ENCODE measurements at places on chromosomes 4 and X.
A peak's percentile ranks its signal among the peaks of the same experiment; 100 is the strongest.

DNA sequence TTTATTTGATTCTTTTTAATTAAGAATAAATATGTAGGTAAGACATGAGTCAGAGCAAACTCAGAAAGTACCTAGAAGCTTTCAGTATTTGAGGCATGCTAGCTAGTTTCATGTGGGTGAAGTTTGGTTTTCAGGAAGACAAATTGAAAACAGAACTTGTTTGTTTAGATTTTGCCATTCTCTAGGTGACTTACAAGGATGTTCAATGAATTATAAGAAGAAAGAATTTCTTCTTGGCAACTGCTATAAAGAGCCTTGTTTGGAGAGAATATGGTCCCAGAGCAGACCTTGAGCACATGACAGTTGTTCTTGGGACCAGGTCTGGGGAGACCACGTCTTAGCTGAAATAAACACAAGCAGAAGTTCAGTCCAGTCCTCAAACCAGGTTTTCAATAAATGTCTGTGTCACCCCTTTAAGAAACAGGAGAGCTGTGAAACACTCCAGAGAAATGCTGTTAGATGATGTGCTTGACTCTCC is 38.0 kb upstream of the IL21 start:
- DNase-seq, result no peak

DNA sequence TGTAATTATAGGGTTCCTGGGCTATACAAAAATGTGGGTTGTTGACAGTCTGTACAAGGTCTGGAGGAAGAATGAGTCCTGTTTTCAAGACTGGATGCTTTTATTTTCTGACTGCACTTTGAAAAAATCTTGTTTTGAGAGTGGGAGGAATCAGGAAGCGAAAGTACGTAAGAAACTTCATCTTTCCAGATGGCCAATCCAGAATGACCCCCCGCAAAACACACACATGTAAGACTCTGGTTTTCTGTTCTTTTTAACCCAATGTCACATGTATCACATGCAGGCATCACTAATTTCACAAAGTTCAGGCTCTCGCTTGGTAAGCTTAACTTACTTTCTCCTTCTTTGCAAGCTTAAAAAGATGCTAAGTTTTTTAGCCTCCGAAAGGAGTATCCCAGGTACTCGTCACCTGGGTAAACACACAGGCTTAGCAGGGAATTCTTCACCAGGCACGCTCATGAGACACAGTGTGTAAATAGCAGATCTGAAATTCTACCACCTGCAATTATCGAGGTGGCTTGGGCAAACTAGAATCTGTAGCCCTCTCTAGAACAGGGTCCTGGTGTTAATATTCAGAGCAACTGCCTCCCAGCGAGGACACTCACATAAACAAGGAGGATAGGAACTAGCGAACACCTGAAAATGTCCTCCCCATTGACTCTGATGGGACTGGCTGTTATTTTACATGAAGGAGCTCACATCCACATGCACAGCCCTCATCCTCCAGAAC is 90.7 kb downstream of the NSUN7 start:
- DNase-seq, result no peak

- no peak for DNase-seq
Measured at GRCh38 chrX:39665830-39666518, 431.8 kb downstream of the BCOR start.

DNA sequence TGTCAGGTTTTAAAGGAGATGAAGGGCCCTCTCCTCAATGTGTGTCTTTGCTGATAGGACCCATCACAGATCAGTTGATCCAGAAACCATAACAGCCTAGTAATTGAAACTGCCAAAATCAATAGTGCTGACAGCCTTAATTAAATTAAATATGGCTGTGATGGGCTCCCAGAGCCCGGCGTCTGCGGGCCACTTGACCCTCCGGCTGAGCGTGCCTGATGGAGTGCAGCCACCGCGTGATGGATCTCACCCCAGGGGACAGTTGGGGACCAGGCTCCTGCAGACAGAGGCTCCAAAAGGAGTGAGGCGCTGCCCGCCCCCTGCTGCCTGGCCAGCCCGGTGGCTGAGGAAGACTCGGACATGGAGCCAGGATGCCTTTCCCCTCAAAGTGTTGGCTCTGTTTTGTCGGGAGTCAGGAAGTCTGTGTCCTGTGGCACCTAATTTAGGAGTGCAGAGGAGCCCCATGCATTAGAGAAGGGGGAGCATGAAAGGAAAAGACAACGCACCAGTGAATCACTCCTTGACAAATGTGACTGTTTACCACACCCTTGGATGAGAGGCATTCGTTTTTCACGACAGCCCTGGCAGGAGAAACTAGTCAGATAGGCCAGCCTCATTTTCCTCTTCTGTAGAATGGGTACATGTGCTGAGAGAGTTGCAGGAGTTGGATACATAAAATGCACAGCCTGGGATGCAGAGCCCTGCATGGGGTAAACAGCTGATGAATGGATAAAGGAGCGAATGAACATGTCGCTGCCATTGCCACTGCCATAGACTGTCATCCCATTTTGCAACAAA is 40.9 kb upstream of the MSX1 start:
- no peak for DNase-seq

DNA sequence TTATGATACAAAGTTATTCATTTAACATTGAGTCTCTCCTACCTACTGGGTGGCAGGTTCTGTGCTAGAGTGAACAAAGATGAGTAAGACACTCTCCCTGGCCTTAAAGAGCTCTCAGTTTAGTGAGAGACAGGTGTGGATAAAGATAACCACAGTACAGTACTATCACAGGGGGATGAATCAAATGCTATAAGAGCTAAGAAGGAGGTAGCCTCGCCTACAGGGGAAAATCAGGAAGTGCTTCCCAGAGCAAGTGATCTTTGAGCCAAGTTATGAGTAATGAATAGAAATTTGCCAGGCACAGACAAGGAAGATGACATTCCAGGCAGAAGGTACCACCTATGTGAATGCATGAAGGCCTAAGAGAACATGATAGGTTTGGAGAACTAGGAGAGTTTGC is 3.4 kb upstream of the IGBP1 start:
- no peak for DNase-seq

DNA sequence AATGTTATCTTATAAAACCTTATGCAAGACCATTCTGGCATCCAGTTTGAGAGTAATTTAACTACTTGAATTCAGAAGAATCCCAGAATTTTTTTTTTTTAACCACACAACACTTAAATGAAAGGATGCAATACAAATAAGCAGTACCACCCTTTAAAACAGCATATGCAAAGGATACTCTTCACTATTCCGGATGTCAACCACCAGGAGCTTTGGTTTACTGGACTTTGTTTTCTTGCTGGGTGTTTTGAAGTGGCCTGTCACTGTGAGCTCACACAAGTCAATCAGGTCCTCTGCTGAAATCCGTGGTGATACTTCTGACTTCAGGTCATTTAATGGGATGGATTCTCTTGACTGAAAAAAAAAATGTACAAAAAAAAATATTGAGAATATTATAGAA is 200.0 kb downstream of the TBCK start:
- no peak for DNase-seq

GRCh38 chr4:33924239-33924638 is 2320.1 kb downstream of the ARAP2 start:
- DNase-seq, result no peak

DNA sequence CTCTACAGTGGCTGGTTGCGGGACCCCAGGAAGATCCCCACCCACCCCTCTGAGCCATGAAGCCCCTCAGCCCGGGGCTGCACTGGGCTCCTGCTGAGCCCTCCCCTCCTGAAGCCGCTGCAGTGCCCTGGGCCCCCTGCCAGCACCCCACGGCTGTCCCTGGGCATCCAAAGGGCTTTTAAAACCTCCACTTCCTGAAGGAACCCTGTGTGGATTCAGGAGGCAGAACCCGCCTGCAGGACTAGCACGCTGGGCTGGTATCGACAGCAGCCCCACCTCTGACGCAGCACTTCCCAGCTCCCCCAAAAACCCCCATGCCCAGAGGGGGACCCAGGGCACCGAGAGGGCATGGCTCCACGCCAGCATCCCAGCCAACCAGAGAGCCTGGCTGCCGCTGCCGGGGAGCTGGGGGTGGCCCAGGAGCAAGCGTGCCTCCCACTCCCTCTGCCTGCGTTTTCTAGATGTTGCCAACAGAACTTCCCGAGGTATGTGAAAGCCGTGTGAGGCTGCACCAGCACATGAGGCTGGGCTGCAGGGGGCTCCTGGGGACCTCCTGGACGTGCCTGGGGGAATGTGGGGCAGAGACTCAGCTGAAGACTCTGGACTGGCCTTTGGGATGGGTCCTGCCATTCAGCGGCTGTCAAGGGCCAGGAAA is 6.3 kb downstream of the MXD4 start:
- DNase-seq, result no peak

- DNase-seq, result no peak
Measured at GRCh38 chrX:48460031-48460430, 10.0 kb downstream of the SLC38A5 start.

DNA sequence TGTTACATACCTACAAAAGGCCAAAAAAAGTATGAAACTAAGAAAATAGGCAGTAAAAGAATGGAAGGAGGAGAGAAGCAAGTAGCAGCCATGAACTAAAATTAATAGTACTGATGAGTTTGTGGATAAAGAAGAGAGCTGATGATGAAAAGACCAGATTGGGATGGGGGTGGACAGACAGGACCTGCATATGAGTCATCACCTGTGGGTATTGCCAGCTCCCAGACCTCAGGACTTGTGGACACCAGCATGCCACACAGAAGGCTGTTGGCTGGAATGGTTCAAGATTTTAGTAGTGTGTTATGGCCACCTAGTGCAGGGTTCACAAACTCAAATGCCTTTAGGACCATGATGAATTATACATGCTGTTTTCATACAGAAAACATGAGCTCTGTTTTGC is 58.9 kb downstream of the ARX start:
- no peak for DNase-seq

- DNase-seq, result no peak
Measured at GRCh38 chr4:134490863-134491262, 289.3 kb upstream of the PABPC4L start.

GRCh38 chrX:3713225-3713936 is at the start of gene PRKX:
Gene PRKX (minus strand): TSS chrX:3713649. CDS start chrX:3713253, 396 bp downstream.
- DNase-seq, result peak; percentile 49

DNA sequence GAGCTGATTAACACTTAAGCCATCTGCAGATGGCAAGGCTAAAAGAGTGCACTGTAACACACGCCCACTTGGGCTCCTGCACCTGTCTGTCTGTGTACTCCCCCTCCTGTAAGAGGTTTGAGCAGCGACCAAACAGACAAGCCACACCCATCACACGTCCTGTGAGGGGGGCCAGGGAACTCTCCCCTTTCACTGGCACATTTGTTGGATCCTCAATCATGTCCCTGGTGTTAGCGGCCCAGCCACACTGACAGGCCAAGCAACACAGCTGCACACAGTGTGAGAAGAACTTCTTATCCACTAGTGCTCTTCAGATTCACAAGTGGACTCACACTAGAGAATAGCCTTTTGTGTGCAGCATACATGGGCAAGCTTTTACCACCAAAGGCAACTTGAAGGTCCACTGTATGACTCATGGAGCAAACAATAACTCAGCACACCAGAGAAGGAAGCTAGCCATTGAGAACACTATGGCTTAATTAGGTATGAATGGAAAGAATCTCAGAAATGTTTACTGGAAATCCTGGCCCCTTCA is 29.1 kb upstream of the UTP14A start:
- DNase-seq, result no peak

DNA sequence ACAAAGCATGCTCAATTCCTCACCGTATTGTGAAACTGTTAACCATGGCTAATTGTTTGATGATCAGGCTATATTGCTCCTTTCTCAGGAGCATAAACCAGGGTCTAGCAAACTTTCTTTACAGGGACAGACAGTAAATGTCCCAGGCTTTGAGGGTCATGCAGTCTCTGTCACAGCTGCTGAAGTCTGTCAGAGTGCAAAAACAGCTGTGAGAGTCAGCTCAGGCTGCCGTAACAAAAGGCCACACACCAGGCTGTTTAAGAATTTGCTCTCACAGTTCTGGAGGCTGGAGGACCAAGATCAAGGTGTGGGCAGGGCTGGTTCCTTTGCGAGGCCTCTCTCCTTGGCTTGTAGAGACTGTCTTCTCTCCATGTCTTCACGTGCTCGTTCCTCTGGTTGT is 75.6 kb downstream of the GPR143 start:
- no peak for DNase-seq

GRCh38 chr4:134089885-134090284 is 111.7 kb downstream of the PABPC4L start:
- no peak for DNase-seq

GRCh38 chrX:107970073-107970472 is 12.1 kb downstream of the TEX13B start:
- no peak for DNase-seq

GRCh38 chrX:101260435-101260834 is 30.7 kb downstream of the TAF7L start:
- no peak for DNase-seq

- no peak for DNase-seq
Measured at GRCh38 chr4:6649216-6649615, 8.7 kb downstream of the MRFAP1 start.

- no peak for DNase-seq
Measured at GRCh38 chr4:169601016-169601771, 11.2 kb downstream of the NEK1 start.

DNA sequence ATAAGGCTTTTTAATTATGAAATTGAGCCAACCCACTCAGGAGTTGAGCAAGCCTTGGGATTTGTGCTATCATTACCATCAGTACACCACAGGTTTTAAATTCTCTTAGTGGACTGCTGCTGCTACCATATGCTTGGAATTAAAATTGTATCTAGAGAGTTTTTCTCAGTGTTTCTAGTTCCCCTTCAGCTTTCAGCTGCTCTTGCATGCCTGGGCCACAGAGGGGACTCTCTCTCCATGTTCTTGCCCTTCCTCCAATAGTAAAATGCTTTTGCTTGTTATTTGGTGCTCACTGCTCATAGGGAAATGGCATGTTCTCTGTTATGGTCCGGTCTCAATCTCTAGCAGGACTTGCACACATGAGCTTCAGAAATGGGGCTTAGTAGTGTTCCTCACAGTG is 101.9 kb downstream of the IGSF1 start:
- no peak for DNase-seq

GRCh38 chr4:170234800-170235199 is 145.0 kb upstream of the AADAT start:
- DNase-seq, result no peak

- no peak for DNase-seq
Measured at GRCh38 chr4:4673070-4673469, 131.2 kb upstream of the STX18 start.

- DNase-seq, result no peak
Measured at GRCh38 chr4:13325744-13326143, 158.4 kb downstream of the RAB28 start.

DNA sequence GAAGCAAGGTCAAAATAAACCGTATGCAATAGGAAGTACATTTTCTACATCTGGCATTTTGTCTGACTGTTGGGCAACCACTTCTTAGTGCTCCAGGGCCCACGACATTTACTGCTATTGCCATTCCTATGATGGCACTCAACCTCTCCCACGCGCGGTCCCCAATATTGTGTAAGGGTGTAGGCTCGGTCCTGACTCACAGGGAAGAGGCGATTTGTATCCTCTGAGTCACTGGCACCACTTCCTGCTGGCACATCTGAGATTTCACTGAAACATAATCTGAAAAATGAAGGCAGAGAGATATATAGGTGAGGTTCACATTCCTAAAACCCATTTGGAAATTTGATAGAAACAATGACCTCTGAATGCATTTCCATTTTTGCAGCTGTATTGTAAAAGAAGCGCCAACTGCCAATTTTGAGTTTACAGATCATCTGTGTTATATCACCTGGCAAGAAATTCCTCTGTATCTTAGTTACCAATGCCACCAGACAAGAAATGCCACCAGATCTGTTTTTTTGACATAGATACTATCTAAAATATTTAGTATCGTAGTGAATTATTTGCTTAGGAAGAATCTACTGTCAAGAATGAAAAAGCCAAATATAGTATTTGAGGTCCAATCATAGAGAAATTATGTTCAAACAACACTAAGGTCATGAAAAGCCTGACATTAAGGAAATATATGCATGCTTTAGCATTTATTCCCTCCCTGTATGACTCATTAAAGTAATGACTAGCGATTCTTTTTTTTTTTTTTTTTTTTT is 9.8 kb downstream of the EREG start:
- DNase-seq, result no peak
